GF-D8 (cell line): ENCODE measurements at places on chromosomes 11 and 22.
A peak's percentile ranks its signal among the peaks of the same experiment; 100 is the strongest.

DNA sequence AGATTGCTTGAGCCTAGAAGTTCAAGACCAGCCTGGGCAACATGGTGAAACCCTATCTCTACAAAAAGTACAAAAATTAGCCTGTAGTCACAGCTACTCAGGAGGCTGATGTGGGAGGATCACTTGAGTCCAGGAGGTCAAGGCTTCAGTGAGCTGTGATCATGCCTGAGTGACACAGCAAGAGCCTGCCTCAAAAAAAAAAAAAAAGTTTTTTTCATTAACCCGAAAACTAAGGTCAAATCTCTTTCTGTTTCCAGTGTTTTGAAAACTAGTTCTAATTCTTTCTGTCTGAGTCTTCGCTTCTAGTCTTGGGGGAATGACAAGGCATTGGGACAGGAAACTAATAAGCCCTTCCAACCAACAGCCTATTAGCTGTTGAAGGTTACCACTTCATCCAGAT lies 57.6 kb downstream of the LIF start:
- no peak for DNase-seq

- no peak for DNase-seq
Measured at GRCh38 chr11:27968461-27968860, 139.5 kb downstream of the KIF18A start.

- no peak for DNase-seq
Measured at GRCh38 chr22:29831958-29832357, 6.1 kb downstream of the ASCC2 start.

- DNase-seq = no peak
Measured at GRCh38 chr11:134880788-134881187, 468.7 kb upstream of the B3GAT1 start.

- no peak for DNase-seq
Measured at GRCh38 chr11:108913204-108913603, 248.3 kb downstream of the DDX10 start.

DNA sequence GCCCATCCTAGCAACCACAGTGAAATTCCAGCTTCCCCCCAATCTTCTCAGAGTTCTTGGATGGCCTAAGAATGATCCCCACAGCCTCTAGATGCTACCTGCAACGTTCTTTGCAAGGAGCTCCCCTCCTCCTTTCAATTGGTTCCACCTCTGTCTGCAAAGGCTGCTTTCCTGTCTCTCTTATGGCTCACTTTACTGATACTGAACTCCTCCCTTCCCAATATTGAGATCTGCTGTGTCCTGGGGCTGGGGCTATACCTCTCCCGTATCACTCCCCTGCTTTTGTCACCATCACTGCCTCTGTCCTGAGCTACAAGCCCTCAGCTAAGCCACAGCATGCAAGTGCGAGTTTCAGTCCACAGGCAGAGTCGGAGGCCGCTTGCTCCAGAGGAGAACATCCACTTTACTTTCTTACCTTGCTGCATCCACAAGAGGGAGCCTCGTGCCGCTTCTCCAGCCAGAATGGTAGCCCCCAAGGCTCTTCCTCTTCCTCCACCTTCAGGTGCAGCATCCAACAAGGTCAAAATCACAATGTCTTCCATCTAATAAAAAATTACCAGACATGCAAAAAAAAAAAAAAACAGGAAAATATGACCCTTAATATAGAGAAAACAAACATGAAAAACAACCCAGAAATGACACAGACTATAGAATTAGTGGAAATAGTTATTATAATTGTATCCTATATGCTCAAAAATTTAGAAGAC lies 48.6 kb upstream of the TMEM45B start:
- peak; percentile 54 for DNase-seq

- DNase-seq = no peak
Measured at GRCh38 chr11:35765211-35765610, 102.6 kb downstream of the TRIM44 start.

DNA sequence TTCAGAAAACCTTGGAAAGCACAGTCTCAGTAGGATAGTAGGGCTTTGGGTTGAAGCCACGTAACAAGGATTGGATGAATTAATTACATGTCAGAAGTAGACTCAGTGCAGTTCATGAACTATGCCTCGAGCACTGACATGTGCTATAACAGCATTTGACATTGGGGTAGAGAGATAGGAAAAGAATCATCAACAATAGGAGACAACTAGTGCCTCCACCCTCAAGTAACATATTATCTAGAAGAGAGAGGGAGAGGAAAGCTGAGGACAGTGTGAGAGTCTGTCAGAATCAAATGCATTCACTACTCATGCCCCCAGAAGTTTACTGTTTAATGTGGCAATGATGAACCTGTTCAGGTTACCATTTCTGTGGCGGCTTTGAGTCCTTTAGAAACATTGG lies 26.4 kb downstream of the MMP13 start:
- no peak for DNase-seq

- no peak for DNase-seq
Measured at GRCh38 chr22:38246692-38247091, 26.1 kb downstream of the TMEM184B start.
